ENCODE measurements at places on chromosomes 1 and 21. TPM values are rescaled to one million over a fixed set of nuclear protein-coding genes. Genes with fewer than 3 reads are reported as not detected.

The AMPD1 gene
- total RNA-seq: 0.69 TPM

The DCST1 gene
- 0.32 TPM for total RNA-seq

The PLA2G5 gene
- not detected for total RNA-seq

The CLCA1 gene
- total RNA-seq: not detected

The NCF2 gene
- total RNA-seq: 9.3 TPM

The MTF1 gene
- total RNA-seq: 34.1 TPM

The SPATA17 gene
- not detected for total RNA-seq

The KLHDC9 gene
- total RNA-seq: not detected

The TMEM82 gene
- not detected for total RNA-seq

The HIVEP3 gene
- total RNA-seq: 17.2 TPM

The ANGPTL1 gene
- not detected for total RNA-seq

The NUDT4B gene
- total RNA-seq: not detected

The SLAMF8 gene
- not detected for total RNA-seq

The MRPL24 gene
- total RNA-seq: 18.2 TPM

The RNU1-3 gene
- total RNA-seq: 3,278 TPM

The SYT2 gene
- not detected for total RNA-seq

The PPIAL4G gene
- total RNA-seq: 0.20 TPM

The FAM177B gene
- not detected for total RNA-seq

The SPRR4 gene
- total RNA-seq: not detected

The LCE1F gene
- not detected for total RNA-seq

The VANGL2 gene
- total RNA-seq: 0.07 TPM

The FCRL2 gene
- total RNA-seq: 0.17 TPM

The HSD11B1 gene
- 0.47 TPM for total RNA-seq

The ATP1A4 gene
- total RNA-seq: not detected

The ELAPOR1 gene
- 19.5 TPM for total RNA-seq

The OR6N1 gene
- total RNA-seq: not detected

The HCN3 gene
- 1.5 TPM for total RNA-seq

The TMEM200B gene
- not detected for total RNA-seq

The BOLA1 gene
- 6.2 TPM for total RNA-seq

The HYI gene
- 8.4 TPM for total RNA-seq

The KCNN3 gene
- total RNA-seq: 0.30 TPM

The LRRC8C gene
- 70.4 TPM for total RNA-seq

The IFI44 gene
- 53.9 TPM for total RNA-seq

The CR1 gene
- total RNA-seq: 0.94 TPM

The CFAP74 gene
- not detected for total RNA-seq

The SAMD13 gene
- not detected for total RNA-seq

The ZNF697 gene
- total RNA-seq: not detected

The CPLANE2 gene
- 7.5 TPM for total RNA-seq

The KCNA3 gene
- total RNA-seq: 120 TPM

The HSD3B1 gene
- total RNA-seq: not detected

The FMO1 gene
- not detected for total RNA-seq

The SELENBP1 gene
- not detected for total RNA-seq

The DNASE2B gene
- not detected for total RNA-seq

The FOXD2 gene
- 0.74 TPM for total RNA-seq

The CELA3A gene
- not detected for total RNA-seq

The SPRR1A gene
- not detected for total RNA-seq

The MROH9 gene
- not detected for total RNA-seq

The TTC24 gene
- 2.3 TPM for total RNA-seq

The ILDR2 gene
- 0.67 TPM for total RNA-seq

Data from CD4-positive, CD25-positive, alpha-beta regulatory T cell (primary cell).